ENCODE measurements at places on chromosomes 4 and X.

GRCh38 chrX:70039758-70040157 lies 10.0 kb downstream of the AWAT2 start:
- no peak for DNase-seq

GRCh38 chrX:20372533-20372932 lies 105.8 kb upstream of the RPS6KA3 start:
- DNase-seq, result no peak

- no peak for DNase-seq
Measured at GRCh38 chr4:110271986-110272385, 73.6 kb upstream of the ELOVL6 start.

- no peak for DNase-seq
Measured at GRCh38 chr4:105755375-105755774, 46.8 kb downstream of the GSTCD start.

DNA sequence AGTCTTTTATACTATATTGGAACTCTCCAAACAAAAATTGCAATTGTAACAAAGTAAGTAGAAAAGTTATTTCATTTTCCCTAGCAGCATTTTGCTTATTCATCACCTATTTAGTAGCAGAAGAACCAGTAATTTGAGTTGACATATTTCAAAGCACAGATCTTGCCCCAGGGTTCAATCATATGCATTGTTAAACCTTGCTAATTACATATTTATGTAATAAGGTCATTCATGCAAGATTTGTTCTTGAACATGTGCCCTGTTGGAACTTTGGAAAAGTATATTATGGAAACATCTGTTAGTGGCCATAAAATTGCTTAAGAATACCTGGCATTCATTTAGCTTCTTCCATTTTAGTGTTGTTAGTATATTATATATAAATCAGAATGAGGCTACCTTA lies 191.7 kb downstream of the TLL1 start:
- no peak for DNase-seq

GRCh38 chr4:124053872-124054538 lies 657.4 kb downstream of the SPRY1 start:
- DNase-seq, result no peak

- no peak for DNase-seq
Measured at GRCh38 chr4:76546327-76546726, 111.3 kb downstream of the SHROOM3 start.

GRCh38 chr4:8506373-8507195 lies 66.0 kb downstream of the TRMT44 start:
- no peak for DNase-seq

- DNase-seq, result no peak
Measured at GRCh38 chr4:78845472-78845871, 69.3 kb downstream of the BMP2K start.

- no peak for DNase-seq
Measured at GRCh38 chr4:121015421-121015820, 56.9 kb downstream of the NDNF start.

GRCh38 chr4:148171596-148171995 lies 270.6 kb downstream of the NR3C2 start:
- DNase-seq, result no peak

DNA sequence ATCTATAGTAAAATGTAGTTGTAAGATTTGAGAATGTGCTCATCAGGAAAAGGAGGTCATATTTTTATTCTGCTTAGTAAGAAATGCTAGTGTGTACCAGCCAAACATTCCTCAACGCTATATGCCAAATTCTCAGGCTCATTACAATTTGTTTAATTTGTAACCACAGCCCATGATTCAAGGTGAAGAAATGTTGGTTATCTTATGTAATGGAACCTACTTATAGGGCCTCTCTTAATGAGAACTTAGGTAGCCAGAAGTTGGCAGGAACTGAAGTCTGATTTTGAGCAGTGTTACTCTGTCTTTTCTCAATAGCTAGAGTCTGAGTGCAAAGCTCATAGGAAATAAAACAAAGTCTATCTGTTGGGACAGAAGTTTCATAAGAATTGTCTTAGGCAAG lies 595.0 kb downstream of the GLUD2 start:
- DNase-seq, result no peak

DNA sequence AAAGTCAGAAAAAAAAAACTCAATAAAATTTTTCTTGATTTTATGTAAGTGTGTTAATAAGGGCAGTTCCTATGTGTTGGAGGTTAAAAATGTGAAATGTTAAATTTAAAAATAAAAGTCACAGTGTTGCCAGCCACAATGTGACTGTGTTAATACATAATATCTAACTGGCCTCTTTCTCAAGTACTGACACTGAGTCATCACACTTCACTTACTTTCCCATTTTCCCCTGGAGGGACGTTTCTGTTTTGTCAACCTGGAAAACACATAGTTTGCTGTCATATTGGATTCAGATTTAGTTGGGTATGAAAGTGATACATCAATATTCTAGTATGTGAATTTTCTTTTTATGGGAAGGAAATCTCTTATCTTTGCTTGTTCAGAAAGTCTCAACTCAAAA lies 46.4 kb downstream of the ARHGEF38 start:
- DNase-seq, result no peak

GRCh38 chr4:22071749-22072148 lies 123.2 kb upstream of the KCNIP4 start:
- DNase-seq, result no peak

GRCh38 chr4:95877636-95878035 lies 37.7 kb downstream of the PDHA2 start:
- DNase-seq, result no peak

All from stimulated activated CD8-positive, alpha-beta memory T cell treated with anti-CD3 and anti-CD28 coated beads, Interleukin-4, amount 100 ng/mL, for 1 hour (primary cell).